ENCODE measurements at places on chromosomes 6 and 20. TPM values are rescaled to one million over a fixed set of nuclear protein-coding genes. Genes with fewer than 3 reads are reported as not detected.

The GNAS-AS1 gene
- total RNA-seq = 0.32 TPM

The GLP1R gene
- not detected for total RNA-seq

The SLC17A4 gene
- not detected for total RNA-seq

The PDYN gene
- not detected for total RNA-seq

The FAM162B gene
- 5.4 TPM for total RNA-seq

The HLA-DMB gene
- not detected for total RNA-seq

The TNXB gene
- 41.5 TPM for total RNA-seq

The DEFB124 gene
- total RNA-seq = not detected

The TUBB1 gene
- total RNA-seq = not detected

Data from cardiac atrium fibroblast (primary cell).